ENCODE measurements at places on chromosomes 16 and 17. TPM values are rescaled to one million over a fixed set of nuclear protein-coding genes. Genes with fewer than 3 reads are reported as not detected.
A peak's percentile ranks its signal among the peaks of the same experiment; 100 is the strongest.

GRCh38 chr17:72022328-72023275 lies 98.2 kb upstream of the SOX9 start:
- no peaks in the 10 kb centered on the region for H3K36me3 ChIP-seq
- no peak overlapping the region for H3K27ac ChIP-seq
- H3K4me1 ChIP-seq, result no peaks in the 10 kb centered on the region
- no peak for DNase-seq
- no peaks in the 10 kb centered on the region for H3K27me3 ChIP-seq

IGFBP4 gene
- 58.4 TPM for total RNA-seq

OR1F1 gene
- not detected for total RNA-seq

MSRB1 gene
- total RNA-seq, result 17.9 TPM

DNA sequence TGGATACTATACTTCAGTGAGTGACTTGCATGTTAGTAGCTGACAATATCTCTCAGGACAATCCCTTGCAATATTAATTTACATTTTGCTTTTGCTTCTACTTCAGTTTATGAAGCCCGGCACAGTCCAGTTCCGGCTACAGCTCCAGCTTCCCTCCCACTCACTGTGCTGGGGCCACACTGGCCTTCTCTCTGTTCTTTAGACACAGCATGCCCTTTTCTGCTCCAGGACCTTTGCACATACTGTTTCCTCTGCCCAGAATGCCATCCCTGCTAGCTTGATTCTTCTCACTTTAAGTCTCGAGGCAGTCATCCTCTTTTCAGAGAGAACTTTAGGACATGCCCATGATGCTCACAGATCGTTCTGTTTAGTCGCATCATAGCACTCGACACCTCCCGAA lies 25.5 kb upstream of the LRRC75A start:
- DNase-seq, result no peak
- H3K27me3 ChIP-seq, result peaks cover 49% of the 10 kb centered on the region
- no peak overlapping the region for H3K4me3 ChIP-seq
- H3K4me1 ChIP-seq, result peaks cover 9% of the 10 kb centered on the region
- H3K36me3 ChIP-seq, result no peaks in the 10 kb centered on the region
- H3K27ac ChIP-seq, result no peak overlapping the region

DNA sequence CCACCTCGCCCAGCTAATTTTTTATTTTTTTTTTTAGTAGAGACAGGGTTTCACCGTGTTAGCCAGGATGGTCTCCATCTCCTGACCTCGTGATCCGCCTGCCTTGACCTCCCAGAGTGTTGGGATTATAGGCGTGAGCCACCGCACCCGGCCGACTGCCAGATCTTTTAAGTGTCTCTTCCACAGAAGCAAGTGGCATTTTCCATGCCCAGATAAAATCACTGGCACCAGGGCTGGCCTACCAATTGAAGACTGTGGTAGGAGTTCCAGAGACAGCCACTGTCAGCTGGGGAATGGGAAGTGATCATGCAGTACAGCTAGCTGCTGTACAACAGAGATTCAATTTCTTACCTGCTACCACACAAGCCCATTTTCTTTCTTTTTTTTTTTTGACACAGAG lies 17.9 kb downstream of the CNP start:
- H3K4me3 ChIP-seq, result no peak overlapping the region
- peaks cover 12% of the 10 kb centered on the region for H3K36me3 ChIP-seq
- no peak for DNase-seq
- no peaks in the 10 kb centered on the region for H3K27me3 ChIP-seq
- H3K4me1 ChIP-seq, result peaks cover 16% of the 10 kb centered on the region
- no peak overlapping the region for H3K27ac ChIP-seq

MYO15A gene
- total RNA-seq, result 2.7 TPM

DNA sequence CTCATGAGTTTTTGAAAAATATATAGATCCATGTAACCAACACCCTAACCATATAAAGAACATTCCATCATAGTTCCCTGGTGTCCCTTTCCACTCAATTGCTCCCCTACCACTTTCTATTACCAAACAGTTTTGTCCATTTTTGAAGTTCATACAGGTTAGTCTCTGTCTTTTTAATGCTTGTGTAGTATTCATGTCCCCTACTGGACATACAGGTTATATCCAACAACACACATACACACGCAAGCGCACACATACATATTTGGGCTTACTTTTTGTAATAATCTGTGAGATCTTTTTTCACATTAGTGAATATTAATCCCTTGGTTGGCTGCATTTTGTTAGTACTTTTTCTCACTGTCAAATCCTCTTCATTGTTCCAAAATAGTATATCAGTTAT lies 6.4 kb downstream of the CRYBA1 start:
- no peak for DNase-seq
- H3K27ac ChIP-seq, result peak overlapping the region; percentile 57
- H3K27me3 ChIP-seq, result no peaks in the 10 kb centered on the region
- H3K4me3 ChIP-seq, result no peak overlapping the region
- H3K36me3 ChIP-seq, result peaks cover 7% of the 10 kb centered on the region

PRSS22 gene
- not detected for total RNA-seq

CSH2 gene
- total RNA-seq, result not detected

DNA sequence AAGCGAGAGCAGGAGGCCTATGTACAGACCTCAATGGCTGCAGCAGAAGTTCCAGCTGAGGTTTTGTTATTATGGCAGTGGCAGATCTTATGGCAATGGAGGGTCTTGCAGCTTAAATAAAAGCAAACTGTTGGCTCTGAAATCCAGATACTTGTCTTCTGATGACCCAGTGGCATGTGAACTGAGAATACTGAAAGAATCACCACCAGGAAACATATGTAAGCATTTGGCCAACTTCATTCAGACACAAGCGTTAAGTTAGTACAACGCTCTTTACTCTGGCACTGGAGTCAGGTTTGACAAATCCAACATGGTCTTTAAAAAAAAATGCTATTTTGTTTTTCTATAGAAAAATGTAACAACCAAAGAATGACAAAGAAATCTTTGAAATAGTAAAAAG lies 70.5 kb downstream of the CFDP1 start:
- peaks cover 4% of the 10 kb centered on the region for H3K36me3 ChIP-seq
- H3K4me1 ChIP-seq, result no peaks in the 10 kb centered on the region
- no peak overlapping the region for H3K27ac ChIP-seq
- no peak for DNase-seq

- peaks cover 7% of the 10 kb centered on the region for H3K4me1 ChIP-seq
- H3K36me3 ChIP-seq, result peaks cover 8% of the 10 kb centered on the region
- no peak overlapping the region for H3K27ac ChIP-seq
- H3K27me3 ChIP-seq, result no peaks in the 10 kb centered on the region
- no peak overlapping the region for H3K4me3 ChIP-seq
Observed at GRCh38 chr16:67773569-67774456, 32.5 kb downstream of the RANBP10 start.

NUPR1 gene
- not detected for total RNA-seq

DNA sequence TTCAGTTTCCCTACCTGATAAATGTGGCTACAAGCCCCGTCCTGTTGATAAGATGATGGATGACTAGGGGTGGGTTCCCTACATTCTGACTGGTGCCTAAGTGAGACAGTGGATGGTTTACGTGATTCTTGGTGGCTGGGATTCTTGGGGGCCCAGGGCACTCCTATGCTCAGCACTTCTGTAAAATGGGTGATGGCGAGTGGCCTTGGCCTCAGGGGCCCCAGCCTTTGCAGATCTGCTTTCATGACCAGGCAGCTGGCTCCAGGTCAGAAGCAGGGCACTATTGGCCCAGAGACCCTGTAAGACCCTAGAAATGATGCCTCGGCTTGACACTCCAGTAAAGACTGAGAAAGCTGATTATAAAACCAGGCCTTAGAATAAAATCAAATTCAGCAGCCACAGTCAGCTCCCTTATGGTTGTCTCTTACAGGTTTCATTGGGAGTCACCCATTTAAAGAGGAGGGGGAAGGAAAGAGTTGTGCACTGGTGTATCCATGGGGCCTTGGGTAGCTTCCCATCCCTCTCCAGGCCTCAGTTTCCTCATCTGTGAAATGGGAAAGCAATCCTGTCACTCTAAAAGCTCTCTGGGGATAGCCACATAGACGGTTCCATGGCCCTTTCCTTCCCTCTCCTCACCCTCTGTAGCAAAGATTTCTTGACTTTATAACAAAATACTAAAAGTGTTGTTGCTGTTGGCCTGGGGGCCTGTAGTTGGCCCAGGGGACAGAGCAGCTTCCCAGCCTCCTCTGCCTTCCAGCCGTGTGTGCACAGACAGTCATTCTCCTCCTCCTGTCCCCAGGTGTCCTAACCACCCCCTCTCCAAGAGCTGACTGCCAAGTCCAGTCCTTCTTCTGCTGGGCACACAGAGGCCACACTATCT lies 1.2 kb downstream of the SNX20 start:
- peak overlapping the region; percentile 94 for H3K27ac ChIP-seq
- peak overlapping the region; percentile 95 for H3K4me3 ChIP-seq
- H3K4me1 ChIP-seq, result peaks cover 85% of the 10 kb centered on the region
